ENCODE measurements at places on chromosomes 4 and X.

DNA sequence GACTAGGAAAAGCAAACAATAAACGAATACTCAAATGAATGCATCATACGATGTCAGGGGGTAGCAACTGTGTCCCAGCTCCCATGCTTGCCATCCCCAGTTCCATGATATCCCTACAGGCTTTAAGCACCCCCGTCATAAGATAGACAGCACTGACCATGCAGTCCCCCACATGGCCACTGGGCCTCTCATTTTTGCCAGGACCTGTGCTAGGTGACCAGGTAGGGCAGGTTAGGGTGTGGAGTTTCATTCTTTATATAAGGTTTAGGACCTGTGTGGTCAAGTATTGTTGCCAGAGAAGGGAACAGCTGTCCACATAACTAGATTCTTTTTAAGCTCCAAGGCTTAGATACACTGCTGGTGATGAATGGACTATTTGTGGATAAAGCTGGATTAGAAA is 9.7 kb downstream of the PPEF2 start:
- no peak for DNase-seq

GRCh38 chr4:11286533-11286932 is 142.2 kb downstream of the HS3ST1 start:
- no peak for DNase-seq

DNA sequence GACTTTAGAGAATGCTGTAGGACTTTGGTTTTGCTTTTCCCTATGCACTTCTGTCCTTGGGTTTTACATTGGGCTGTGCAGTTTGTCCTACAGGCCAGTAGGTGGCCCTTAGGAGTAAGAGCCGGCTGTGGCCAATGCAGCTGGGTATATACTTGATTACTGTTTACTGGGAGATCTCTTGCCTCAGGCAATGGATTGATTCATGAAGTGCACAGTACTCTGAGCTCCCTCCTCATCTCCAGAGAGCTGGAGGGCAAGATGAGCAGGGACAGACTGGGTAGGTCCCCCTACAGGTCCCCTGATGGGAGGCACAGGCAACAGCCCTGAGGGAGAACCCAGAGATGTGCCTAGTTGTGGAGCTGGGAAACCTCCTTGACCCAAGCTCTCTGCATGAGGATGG is 103.8 kb upstream of the QRFPR start:
- DNase-seq, result no peak

- no peak for DNase-seq
Measured at GRCh38 chr4:119832776-119833175, 204.2 kb upstream of the PDE5A start.

DNA sequence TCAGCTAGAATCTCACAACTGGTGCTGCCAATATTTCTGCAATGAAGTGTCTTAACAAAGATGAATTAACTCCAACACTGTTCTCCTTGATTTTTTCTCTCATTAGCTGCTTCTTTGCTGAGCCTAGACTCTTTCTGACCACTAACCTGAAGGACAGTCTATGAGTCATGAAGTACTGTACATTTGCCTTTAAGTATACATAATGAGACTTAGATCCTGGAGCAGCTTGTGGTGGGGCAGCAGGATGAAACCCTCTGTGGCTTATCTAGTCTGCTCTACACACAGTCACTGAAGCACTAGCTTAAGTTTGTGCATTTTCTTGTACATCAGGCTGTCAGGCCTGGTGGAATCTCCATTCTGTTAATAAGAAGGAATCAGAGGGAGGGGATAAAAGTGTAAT is 307.4 kb upstream of the SMIM31 start:
- DNase-seq, result no peak

GRCh38 chrX:40394302-40394701 is 186.5 kb upstream of the ATP6AP2 start:
- DNase-seq, result no peak

- no peak for DNase-seq
Measured at GRCh38 chrX:84339507-84340364, 151.7 kb upstream of the RPS6KA6 start.

DNA sequence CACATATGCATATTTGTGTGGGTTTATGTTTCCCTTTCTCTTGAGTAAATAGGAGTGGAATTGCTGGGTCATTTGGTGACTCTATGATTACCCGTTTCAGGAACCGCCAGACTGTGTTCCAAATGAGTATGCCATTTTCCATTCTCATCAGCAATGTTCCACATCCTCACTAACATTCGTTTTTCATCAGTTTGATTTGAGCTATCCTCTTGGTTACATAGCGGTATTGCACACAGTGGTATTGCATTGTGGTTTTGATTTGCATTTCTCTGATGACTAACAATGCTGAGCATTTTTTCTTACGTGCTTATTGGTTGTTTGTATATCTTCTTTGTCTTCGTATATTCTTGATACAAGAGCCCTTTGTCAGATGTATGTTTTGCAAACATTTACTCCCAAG is 218.0 kb upstream of the AMOT start:
- no peak for DNase-seq

- DNase-seq, result no peak
Measured at GRCh38 chr4:111847296-111848008, 297.8 kb upstream of the FAM241A start.

GRCh38 chrX:38275615-38276014 is 51.7 kb downstream of the RPGR start:
- no peak for DNase-seq

GRCh38 chrX:110406822-110407221 is 48.2 kb downstream of the RTL9 start:
- no peak for DNase-seq

DNA sequence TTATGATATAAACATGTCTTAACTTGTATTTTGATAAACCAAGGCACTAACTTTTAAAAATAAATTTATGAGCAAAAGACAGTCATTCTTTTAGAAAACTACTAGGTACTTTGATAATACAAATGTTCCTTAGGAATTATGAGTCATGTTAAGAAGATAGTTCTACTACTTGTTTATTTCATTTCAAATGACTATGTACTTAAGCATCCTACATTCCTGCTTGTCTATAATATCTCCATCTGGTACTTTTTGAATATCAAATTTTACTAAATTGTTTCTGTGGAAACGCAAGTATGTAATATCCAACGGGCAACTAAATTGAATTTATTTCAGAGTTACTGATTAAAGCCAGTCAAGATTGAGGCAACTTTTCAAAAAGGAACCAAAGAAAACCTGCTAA is 61.8 kb downstream of the CAMK2D start:
- DNase-seq, result no peak

DNA sequence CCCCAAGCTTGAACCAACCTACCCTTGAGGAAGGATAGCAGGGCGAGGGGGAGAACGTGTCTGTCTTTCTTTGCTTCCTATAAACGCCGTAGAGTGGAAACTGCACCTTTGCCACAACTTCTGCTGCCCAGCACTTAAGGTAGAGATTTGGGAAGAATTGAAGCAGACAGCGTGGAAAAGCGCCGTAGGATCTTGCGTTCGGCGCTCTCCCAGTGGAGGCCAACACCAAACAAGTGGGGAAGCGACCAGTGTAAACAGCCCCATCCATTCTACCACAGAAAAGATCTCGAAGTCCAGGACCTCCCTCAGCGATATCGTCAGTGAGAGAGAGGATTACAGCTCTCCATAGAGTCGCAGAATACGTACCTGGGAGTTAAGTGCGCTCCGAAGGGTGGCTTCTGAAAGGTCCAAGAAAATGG is 3.9 kb upstream of the NKX6-1 start:
- DNase-seq, result no peak

- DNase-seq, result no peak
Measured at GRCh38 chrX:95056901-95057300, 1382.9 kb downstream of the FAM133A start.

DNA sequence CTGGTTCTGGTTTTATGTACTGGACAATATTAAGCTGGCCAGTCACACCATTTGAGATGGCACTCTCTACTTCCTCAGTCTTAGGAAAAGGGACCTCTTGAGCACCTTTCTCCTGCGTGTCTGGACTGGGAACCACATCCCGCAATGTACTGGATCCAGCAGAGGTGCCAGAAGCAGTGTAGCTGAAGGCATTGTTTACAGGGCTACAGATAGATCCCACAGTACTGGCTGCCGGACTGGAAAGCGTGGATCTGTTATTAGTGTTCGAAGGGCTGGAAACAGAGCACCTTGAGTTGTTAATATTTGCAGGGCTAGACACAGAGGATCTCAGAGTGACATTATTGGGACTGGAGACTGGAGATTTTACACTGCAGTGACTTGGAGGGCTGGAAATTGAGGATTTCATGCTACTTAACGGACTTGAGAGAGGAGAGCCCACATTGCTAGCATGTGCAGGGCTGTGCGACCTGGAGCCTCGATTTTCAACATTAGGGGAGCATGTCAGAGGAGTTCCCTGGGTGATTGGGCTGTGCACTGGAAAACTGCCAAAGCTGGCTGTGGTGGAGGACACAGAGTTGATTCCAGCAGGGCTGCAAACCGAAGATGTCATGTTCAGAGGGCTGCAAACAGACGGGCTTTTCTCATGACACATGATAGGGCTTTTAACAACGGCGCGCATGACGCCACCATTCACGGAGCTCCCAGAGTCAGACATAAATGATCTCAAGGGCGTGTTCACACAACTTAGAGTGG is 6.4 kb downstream of the NR3C2 start:
- no peak for DNase-seq

DNA sequence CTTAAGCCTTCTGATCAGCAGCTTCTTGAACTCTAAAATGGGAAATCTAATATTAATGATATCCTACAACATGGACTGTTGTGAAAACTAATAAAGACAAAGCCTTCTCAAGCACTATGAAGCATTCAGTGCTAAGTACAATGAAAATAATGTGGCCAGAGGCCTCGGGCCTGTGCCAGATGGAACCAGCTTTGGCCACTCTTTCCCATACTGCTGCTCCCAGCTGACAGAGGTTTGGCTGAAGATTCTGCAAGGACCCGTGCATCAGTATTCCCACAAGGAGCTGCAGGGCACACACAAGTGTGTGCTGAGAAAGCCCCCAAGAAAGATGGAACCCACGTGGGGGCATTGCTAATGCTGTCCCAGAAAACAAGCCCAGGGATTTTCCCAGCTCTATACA is 60.5 kb upstream of the RPL34 start:
- DNase-seq, result no peak

GRCh38 chr4:48570646-48571220 is 80.7 kb downstream of the ZAR1 start:
- DNase-seq, result no peak

DNA sequence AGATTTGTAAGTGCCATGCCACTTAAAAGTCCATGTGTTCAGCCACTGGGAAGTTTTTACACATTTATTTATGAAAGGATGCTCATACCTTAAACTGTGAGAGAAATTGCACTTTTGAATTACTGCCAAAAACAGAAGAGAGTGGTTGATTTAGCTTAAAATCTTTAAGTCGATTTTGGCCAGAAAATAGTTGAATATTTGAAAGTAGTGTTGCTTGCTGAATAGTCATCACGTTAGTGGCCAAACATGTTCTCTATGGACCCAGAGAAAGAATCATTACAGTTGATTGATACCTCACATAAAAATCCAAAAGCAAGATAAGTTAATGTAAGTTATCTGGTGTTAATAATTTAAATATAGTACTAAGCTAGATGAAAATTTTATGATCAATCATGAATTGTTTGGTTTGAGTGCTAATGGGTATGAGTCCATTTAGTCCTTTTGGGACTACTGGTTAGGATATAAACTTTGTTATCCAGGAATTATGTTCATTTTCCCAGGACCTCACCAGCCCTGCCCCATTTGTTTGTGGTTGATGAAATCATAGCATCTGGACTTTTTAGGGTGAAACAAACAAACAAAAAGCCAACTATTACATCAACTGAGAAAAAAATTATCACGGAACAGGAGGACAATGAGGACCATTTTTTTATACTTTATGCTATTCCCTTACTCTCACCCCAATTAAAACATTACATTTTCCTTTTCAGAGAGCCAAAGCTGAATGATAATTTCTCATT is 6.3 kb downstream of the GIMD1 start:
- DNase-seq, result no peak

DNA sequence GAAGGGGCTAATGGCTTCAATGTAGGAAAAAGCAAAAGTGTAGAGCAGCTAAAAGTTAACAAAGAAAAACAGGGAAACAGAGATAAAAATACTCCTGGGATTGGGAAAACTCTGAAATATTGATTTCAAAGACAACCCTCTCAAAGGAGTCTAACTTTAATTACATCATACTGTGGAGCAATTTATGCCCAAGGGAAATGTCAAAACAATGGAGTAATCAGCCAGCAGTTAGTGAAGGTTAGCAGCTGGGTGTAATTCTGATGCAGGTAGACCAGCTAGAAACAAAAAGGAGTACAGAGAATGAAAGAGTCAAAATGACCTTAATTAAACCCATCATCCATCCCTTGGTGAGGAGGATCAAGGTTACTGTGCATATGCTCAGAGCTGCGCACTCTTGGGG is 169.0 kb downstream of the ADAM29 start:
- DNase-seq, result no peak

- no peak for DNase-seq
Measured at GRCh38 chr4:82223715-82224114, 150.1 kb downstream of the HNRNPD start.
